ENCODE measurements at places on chromosomes 11 and 22. TPM values are rescaled to one million over a fixed set of nuclear protein-coding genes. Genes with fewer than 3 reads are reported as not detected.

DNA sequence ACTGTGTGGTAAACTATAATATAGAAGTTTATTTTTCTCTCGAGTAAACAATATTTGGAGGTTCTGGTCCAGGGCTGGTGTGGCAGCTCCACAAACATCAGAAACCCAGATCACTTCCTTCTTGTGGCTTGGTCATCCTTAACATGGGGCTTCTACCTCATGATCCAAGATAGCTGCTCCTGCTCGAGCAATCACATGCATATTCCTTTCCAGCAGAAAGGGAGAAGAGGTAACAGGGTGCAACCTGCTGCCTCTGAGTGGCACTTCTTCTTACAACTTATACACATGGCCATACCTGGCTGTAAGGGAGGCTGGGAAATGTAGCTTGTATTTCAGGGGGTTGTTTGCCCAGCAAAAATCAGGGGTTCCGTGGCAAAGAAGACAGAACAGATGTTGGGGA lies 44.6 kb upstream of the SYT7 start:
- peaks cover 2% of the 10 kb centered on the region for H3K27me3 ChIP-seq
- DNase-seq, result no peak
- H3K4me1 ChIP-seq, result peaks cover 18% of the 10 kb centered on the region
- no peak overlapping the region for H3K4me3 ChIP-seq
- H3K27ac ChIP-seq, result no peak overlapping the region

The SVIP gene
- 31.1 TPM for total RNA-seq

- no peak overlapping the region for H3K27ac ChIP-seq
- no peaks in the 10 kb centered on the region for H3K27me3 ChIP-seq
- no peak overlapping the region for H3K4me3 ChIP-seq
- no peak for DNase-seq
These were observed 1069.6 kb downstream of the BRD1 start for GRCh38 chr22:48757985-48758561.

The BLID gene
- not detected for total RNA-seq

DNA sequence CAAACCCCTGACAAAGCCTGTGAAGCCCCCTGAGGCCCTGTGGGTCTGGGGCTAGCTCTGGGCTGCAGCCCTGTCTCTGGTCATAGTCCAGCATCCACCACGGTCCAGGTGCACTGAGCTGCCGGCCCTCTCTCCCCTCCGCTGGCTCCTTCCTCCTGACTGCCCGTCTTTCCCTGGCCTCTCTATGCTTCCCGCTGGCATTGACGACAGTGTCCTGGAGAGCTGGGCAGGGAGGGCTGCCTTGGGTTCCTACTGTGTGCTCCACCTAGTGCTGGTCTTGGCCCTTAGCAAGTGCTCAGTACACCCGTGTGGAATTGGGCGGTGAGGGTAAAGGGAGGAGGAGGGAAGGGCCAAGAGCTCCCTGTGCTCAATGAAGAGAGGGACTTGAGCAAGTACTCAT lies 868 bp upstream of the MYEOV start:
- no peak for DNase-seq
- no peaks in the 10 kb centered on the region for H3K36me3 ChIP-seq
- no peak overlapping the region for H3K27ac ChIP-seq
- H3K27me3 ChIP-seq, result no peaks in the 10 kb centered on the region

- no peaks in the 10 kb centered on the region for H3K36me3 ChIP-seq
- DNase-seq, result no peak
- no peak overlapping the region for H3K4me3 ChIP-seq
- no peak overlapping the region for H3K27ac ChIP-seq
- H3K4me1 ChIP-seq, result no peaks in the 10 kb centered on the region
These were observed 17.2 kb downstream of the CNTF start for GRCh38 chr11:58639669-58640068.

DNA sequence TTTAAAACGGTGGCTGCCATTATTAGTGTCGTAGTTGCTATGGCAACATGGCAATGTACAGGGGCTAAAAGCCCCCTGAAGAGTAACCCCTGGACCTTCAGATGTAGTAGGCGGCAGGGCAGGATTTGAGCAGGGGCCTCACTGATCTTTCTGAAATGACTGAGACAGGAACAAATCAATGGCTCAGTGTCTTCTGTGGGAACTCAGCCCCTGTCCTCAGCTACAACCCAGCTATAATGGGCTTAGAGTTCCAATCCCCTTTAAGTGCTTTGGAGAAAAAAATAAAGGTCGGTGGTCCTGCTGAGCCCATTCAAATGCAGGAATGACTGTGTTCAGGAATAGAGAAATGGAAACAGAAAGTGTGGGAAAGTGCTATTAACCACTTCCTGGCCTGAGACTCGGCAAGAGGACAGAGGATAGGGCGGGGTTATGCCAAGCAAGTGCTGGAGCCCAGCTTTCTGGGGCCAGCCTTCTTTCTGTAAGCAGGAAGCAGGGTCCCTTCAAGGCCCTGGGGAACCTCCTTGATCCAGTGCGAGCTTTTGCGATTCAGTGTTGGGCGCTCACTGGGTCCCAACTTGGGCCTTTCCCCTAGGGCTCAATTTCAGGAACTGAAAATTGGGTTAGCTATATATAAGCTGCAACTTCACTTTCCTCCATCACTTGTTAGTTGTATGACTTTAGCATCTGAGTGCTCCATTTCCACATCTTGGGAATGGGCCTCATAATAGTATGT lies 6.1 kb upstream of the CD82 start:
- no peaks in the 10 kb centered on the region for H3K36me3 ChIP-seq
- H3K27me3 ChIP-seq, result no peaks in the 10 kb centered on the region
- DNase-seq, result no peak
- no peak overlapping the region for H3K4me3 ChIP-seq
- no peak overlapping the region for H3K27ac ChIP-seq

- H3K27ac ChIP-seq, result no peak overlapping the region
- no peak overlapping the region for H3K4me3 ChIP-seq
- no peaks in the 10 kb centered on the region for H3K4me1 ChIP-seq
- H3K27me3 ChIP-seq, result peaks cover 11% of the 10 kb centered on the region
- no peak for DNase-seq
These were observed 35.8 kb downstream of the NRXN2 start for GRCh38 chr11:64687204-64687603.

The OR2AT4 gene
- total RNA-seq, result not detected

DNA sequence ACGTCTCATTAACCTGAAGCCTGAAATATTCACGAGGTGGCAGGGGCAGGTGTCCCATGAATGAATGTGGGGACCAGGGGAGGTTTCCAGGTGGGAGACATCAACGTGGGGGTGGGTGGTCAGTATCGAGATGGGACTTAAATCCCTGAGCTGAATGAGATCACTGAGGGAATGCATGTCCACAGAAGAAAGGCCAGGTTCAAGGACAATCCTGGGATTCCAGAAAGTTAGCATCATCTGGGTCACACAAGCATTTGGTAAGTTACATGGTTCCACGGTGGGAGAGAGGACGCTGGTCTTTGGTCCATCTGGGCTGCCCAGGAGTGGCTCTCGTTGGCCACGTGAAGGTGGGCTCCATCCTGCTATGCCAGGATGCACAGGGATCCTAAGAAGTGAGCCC lies 22.7 kb upstream of the CCND1 start:
- peak; percentile 54 for DNase-seq
- H3K36me3 ChIP-seq, result no peaks in the 10 kb centered on the region
- no peak overlapping the region for H3K27ac ChIP-seq
- peaks cover 49% of the 10 kb centered on the region for H3K4me1 ChIP-seq
- no peak overlapping the region for H3K4me3 ChIP-seq
- H3K27me3 ChIP-seq, result no peaks in the 10 kb centered on the region

The CLMP gene
- total RNA-seq, result not detected

The FAM180B gene
- 0.42 TPM for total RNA-seq

The FAM111B gene
- 28.2 TPM for total RNA-seq

DNA sequence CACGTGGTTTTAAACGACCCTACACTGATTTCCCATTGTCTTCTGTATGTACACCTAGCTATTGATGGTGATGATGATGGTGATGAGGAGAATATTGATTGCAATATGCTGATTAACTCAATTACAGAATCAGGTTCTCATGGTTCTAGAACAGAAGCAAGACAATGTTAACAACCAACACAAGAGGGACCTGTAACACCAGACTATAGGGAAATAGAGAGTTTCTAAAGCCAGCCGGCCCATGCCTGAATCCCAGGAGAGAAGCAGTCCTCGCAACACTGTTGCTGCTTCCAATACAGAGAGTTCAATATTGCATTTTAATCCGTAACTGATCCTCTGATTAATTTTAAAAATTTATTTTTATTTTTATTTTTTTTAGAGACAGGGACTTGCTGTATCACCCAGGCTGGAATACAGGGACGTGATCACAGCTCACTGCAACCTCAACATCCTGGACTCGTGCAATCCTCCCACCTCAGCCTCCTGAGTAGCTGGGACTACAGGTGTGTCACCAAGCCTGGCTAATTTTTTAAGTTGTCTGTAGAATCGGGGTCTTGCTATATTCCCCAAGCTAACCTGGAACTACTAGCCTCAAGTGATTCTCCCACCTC lies 22.2 kb upstream of the UBASH3B start:
- peaks cover 12% of the 10 kb centered on the region for H3K4me1 ChIP-seq
- DNase-seq, result peak; percentile 62
- no peak overlapping the region for H3K27ac ChIP-seq

The CDC45 gene
- total RNA-seq, result 34.8 TPM

The CCDC73 gene
- 0.11 TPM for total RNA-seq

- peak; percentile 52 for DNase-seq
- no peak overlapping the region for H3K27ac ChIP-seq
- H3K4me3 ChIP-seq, result no peak overlapping the region
- no peaks in the 10 kb centered on the region for H3K27me3 ChIP-seq
- H3K4me1 ChIP-seq, result peaks cover 28% of the 10 kb centered on the region
These were observed 33.0 kb upstream of the P2RY2 start for GRCh38 chr11:73184953-73185671.

- no peak overlapping the region for H3K27ac ChIP-seq
- no peak for DNase-seq
- H3K4me3 ChIP-seq, result no peak overlapping the region
These were observed 48.4 kb upstream of the HORMAD2 start for GRCh38 chr22:30031764-30032455.

The CTSD gene
- 41.6 TPM for total RNA-seq

The OVOL1 gene
- total RNA-seq, result not detected

The MRGPRX3 gene
- not detected for total RNA-seq

The APOBEC3F gene
- 2.9 TPM for total RNA-seq

GRCh38 chr22:22061085-22062077 lies 78.8 kb upstream of the TOP3B start:
- DNase-seq, result peak; percentile 83
- no peaks in the 10 kb centered on the region for H3K27me3 ChIP-seq
- peaks cover 64% of the 10 kb centered on the region for H3K4me1 ChIP-seq
- H3K4me3 ChIP-seq, result 0 out of 2 replicates have a peak overlapping the region, but pooled peaks have one; percentile 0
- H3K27ac ChIP-seq, result peak overlapping the region; percentile 48

- peaks cover 20% of the 10 kb centered on the region for H3K27me3 ChIP-seq
- no peaks in the 10 kb centered on the region for H3K4me1 ChIP-seq
- no peak overlapping the region for H3K27ac ChIP-seq
- no peaks in the 10 kb centered on the region for H3K36me3 ChIP-seq
- H3K4me3 ChIP-seq, result no peak overlapping the region
- DNase-seq, result no peak
These were observed 20.5 kb upstream of the EFCAB6 start for GRCh38 chr22:43832393-43833265.

The OR8B8 gene
- total RNA-seq, result not detected

GRCh38 chr22:32922186-32922585 lies 120.7 kb downstream of the TIMP3 start:
- DNase-seq, result no peak
- H3K27ac ChIP-seq, result no peak overlapping the region

The MFRP gene
- not detected for total RNA-seq

DNA sequence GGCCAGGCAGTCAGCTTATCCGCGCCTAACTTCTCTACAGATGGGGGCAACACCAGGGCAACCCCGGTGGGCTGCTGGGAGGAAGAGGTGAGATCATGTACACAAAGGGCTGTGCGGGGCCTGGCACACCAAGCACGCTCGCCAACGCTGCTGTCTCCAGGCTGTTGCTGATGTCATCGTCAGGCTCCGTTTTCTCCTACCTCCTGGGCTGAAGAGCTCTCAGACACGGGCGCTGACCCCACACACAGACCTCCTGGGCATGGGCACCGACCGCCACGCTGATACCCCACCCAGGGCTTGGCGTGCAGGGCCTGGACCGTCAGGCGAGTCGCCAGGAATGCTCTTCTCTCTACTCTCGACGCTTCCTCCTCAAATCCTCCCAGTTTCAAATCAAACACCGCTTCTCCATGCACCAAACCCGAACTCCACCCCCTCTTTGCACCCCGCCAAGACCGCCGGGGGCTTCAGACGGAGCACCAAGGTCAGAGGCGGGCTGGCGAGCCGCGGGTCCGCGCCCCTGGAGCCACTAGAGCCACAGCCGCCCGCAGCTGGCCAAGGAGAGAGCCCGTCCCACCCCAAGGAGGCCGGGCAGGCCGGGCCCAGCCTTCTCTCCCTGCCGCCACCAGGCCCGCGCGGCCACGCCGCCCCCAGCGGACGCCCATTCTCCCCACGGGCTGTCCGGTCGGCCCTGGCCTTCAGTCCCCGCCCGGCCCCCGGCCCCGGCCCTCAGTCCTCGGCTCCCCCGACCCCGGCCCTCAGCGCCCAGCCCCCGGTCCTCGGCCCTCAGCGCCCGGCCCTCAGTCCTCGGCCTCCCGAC lies 772 bp downstream of the SBF1 start:
- H3K4me1 ChIP-seq, result peaks cover 59% of the 10 kb centered on the region
- H3K27me3 ChIP-seq, result no peaks in the 10 kb centered on the region
- H3K4me3 ChIP-seq, result peak overlapping the region; percentile 80
- DNase-seq, result no peak

The C11orf97 gene
- total RNA-seq, result not detected

GRCh38 chr11:33651990-33652389 lies 48.6 kb downstream of the C11orf91 start:
- H3K27me3 ChIP-seq, result peaks cover 1% of the 10 kb centered on the region
- H3K4me1 ChIP-seq, result 0 out of 2 replicates have a peak, but pooled peaks cover 9% of the 10 kb centered on the region
- no peak for DNase-seq
- H3K36me3 ChIP-seq, result no peaks in the 10 kb centered on the region
- no peak overlapping the region for H3K27ac ChIP-seq

The MUC5AC gene
- total RNA-seq, result not detected

GRCh38 chr22:25172153-25172552 lies 27.5 kb upstream of the CRYBB3 start:
- DNase-seq, result peak; percentile 21
- H3K27me3 ChIP-seq, result no peaks in the 10 kb centered on the region
- H3K4me3 ChIP-seq, result no peak overlapping the region
- peaks cover 50% of the 10 kb centered on the region for H3K36me3 ChIP-seq

DNA sequence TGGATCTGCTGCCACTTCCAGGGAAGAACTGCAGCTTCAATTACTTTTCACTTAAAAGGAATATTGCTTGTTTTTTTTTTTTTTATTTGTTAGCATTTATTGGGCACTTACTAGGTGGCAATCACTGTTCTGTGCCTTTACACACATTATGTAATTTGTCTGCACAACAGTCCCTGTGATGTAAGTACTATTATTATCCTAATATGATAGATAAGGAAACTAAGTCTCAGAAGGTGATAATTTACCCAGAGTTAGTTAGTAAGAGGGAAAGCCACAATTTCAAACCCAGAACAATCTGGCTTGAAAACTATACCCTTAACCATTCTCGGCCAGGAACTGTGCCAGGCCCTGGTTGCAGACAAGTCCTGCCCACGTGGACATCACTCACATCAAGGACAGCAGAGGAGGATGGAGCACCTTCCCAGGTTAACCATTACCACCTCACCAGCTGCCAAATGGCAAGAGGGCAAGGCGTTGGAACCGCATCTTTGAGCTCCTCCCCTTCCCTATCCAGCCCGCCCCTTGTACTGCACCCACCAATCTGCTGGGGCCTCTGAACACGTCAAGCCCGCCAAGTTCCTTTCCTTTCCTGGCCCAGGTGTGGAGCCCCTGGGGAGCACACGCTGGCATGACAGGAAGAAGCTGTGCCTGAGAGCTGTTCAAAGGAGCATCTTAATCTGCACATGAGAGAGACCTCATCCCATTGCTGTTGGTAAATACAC lies 78.4 kb downstream of the NAV2 start:
- no peaks in the 10 kb centered on the region for H3K27me3 ChIP-seq
- DNase-seq, result no peak
- no peak overlapping the region for H3K27ac ChIP-seq
- no peaks in the 10 kb centered on the region for H3K4me1 ChIP-seq
- no peak overlapping the region for H3K4me3 ChIP-seq

All from HepG2 (cell line).